Activated CD8-positive, alpha-beta memory T cell treated with anti-CD3 and anti-CD28 coated beads, Interleukin-2, amount 10 ng/mL, durations not matched to agents 7 days and 5 days (primary cell): ENCODE measurements at places on chromosomes 13 and 19. TPM values are rescaled to one million over a fixed set of nuclear protein-coding genes. Genes with fewer than 3 reads are reported as not detected.
A peak's percentile ranks its signal among the peaks of the same experiment; 100 is the strongest.

DNA sequence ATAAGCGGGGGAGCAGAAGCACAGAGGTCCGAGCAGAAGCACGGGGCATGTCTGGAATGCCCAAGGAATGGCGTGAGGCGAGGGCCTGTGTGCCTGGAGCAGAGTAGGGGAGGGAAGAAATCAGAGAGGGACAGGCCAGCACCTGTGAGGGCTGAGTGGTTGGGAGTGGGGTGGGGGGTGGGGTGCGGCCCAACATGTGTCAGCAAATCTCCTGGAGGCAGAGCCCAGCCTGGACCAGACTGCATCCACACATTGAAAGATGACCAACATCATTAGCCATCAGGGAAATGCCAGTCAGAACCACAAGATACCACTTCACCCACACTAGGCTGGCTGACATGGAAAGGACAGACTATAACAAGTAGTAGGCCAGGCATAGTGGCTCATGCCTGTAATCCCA is 11.2 kb downstream of the CLASRP start:
- no peak overlapping the region for H3K27ac ChIP-seq
- DNase-seq, result no peak
- no peaks in the 10 kb centered on the region for H3K27me3 ChIP-seq
- H3K4me3 ChIP-seq, result no peak overlapping the region
- H3K4me1 ChIP-seq, result peaks cover 31% of the 10 kb centered on the region

The TDRD3 gene
- total RNA-seq, result 26.1 TPM

DNA sequence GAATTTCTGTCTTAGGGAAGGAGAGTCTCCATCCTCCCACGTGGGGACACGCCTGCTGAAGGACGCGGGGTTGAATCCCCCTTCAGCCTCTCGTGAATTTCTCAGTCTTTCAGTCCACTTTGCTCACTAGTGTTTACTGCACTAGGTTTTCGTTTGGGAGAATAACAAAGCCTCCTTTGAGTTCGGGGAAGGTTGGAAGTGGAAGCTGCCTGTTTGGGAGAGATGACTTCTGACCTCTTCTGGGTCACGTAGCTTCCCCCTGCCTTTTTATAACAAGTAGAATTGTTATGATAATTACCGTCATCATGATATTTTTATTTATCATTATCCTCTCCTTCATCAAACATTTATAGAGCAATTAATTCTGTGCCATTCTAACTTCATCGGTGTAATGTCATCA is 60.7 kb downstream of the ATP11A start:
- no peaks in the 10 kb centered on the region for H3K36me3 ChIP-seq
- no peak overlapping the region for H3K4me3 ChIP-seq
- H3K4me1 ChIP-seq, result peaks cover 10% of the 10 kb centered on the region
- H3K27ac ChIP-seq, result no peak overlapping the region

- H3K27ac ChIP-seq, result no peak overlapping the region
- H3K4me1 ChIP-seq, result no peaks in the 10 kb centered on the region
- H3K27me3 ChIP-seq, result no peaks in the 10 kb centered on the region
Observed at GRCh38 chr13:84684048-84684662, 801.9 kb upstream of the SLITRK1 start.

GRCh38 chr13:93066187-93066586 is 160.4 kb upstream of the GPC6 start:
- no peak for DNase-seq
- no peaks in the 10 kb centered on the region for H3K27me3 ChIP-seq
- no peaks in the 10 kb centered on the region for H3K36me3 ChIP-seq
- H3K4me1 ChIP-seq, result no peaks in the 10 kb centered on the region
- H3K27ac ChIP-seq, result no peak overlapping the region
- no peak overlapping the region for H3K4me3 ChIP-seq

- H3K27ac ChIP-seq, result no peak overlapping the region
- H3K4me1 ChIP-seq, result peaks cover 29% of the 10 kb centered on the region
- H3K27me3 ChIP-seq, result no peaks in the 10 kb centered on the region
- no peak for DNase-seq
- no peaks in the 10 kb centered on the region for H3K36me3 ChIP-seq
Observed at GRCh38 chr19:1844513-1845124, 3.7 kb downstream of the REXO1 start.

The TMEM150B gene
- total RNA-seq, result 1.2 TPM

DNA sequence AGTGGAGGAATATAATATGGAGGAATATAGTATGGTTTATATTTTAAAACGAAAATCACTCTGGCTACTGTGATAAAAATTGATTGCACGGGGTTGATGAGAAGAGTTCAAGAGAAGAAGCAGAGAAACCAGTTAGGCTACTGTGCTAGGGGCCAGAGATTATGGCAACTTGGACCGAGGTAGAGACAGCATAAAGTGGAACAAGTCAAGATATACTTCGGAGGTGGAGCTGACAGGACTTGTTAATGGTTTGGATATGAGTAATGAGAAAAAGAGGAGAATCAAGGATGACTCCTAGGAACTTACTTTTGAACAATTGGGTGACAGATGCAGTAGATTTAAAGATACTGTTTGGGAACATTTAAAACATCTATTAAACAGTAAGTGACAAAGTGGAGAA is 6.6 kb upstream of the WDFY2 start:
- no peaks in the 10 kb centered on the region for H3K4me1 ChIP-seq
- H3K4me3 ChIP-seq, result no peak overlapping the region
- no peak overlapping the region for H3K27ac ChIP-seq
- no peaks in the 10 kb centered on the region for H3K27me3 ChIP-seq
- DNase-seq, result no peak

DNA sequence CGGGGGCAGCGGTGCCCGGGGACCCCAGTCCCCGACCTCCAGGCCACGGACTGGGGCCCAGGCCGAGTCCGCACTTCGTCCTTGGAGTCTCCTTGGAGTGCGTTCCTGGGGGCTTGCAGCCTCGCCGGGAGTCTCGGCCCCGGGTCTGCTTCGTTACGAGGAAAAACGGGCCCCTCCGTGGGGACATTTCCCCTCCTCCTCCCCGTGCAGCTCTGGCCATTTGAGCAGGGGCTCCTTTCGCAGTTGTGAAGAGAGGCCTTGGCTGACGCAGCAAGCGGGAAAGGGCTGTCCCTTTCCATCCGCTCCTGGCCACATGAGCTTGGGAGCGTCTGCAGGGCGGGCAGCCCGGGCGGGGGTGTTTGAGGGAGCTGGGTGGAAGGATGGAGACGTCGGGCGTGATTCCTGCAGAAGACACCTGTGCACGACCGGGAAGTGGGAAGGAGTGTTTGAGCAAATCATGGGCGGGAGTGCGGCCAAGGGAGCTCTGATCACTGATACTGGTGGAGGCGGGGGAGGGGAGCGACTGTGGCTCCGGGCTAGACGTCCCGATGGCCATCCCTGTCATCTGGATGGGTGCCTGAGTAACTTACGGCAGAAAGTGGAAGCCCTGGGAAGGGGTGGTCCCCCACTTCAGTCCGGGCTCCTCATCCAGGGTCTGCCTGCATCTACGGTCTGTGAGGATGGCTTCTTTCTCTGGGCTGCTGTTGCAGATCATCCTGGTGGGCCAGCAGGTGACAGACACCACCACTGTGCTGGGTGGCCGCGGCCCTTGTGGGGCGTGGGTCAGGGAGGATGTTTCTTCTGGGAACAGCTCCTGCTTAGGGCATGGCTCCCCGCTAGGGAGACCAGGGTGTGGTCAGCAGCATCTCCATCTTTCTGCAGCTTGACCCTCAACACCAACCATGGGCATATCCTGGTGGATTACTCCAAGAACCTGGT is 736 bp downstream of the GPI start:
- no peak for DNase-seq
- H3K4me3 ChIP-seq, result peak overlapping the region; percentile 99
- peak overlapping the region; percentile 92 for H3K27ac ChIP-seq
- H3K4me1 ChIP-seq, result peaks cover 66% of the 10 kb centered on the region
- no peaks in the 10 kb centered on the region for H3K27me3 ChIP-seq
- peaks cover 49% of the 10 kb centered on the region for H3K36me3 ChIP-seq
